Right renal cortex interstitium (tissue), 3 donors: ENCODE measurements at places on chromosomes 6 and 20. TPM values are rescaled to one million over a fixed set of nuclear protein-coding genes. Genes with fewer than 3 reads are reported as not detected.

GRCh38 chr6:108549741-108550140 lies 11.0 kb upstream of the FOXO3 start:
- no peak for DNase-seq

DNA sequence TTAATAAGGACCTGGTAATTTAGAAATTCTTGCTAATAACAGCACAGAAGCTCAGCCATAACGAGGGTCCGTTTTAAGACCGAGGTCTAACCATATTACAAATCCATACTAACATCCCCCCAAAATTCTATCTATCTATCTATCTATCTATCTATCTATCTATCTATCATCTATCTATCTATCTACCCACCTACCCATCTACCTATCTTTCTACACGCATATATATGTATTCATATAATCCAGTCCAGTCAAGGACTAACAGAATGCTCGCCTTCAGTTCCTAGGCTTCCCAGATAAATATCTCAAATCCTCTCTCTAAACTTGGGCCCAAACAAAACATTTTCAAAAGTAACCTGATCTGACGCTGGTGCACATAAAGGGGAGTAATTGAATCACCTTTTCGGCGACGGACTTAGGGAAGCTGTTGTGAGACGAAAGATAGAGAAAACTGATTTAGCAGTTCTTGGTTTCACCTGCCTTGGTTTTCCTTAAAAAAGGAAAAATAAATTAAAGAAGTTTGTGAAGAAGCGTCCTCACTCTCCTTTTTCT lies 14.5 kb downstream of the HMGN4 start:
- no peak for DNase-seq

DNA sequence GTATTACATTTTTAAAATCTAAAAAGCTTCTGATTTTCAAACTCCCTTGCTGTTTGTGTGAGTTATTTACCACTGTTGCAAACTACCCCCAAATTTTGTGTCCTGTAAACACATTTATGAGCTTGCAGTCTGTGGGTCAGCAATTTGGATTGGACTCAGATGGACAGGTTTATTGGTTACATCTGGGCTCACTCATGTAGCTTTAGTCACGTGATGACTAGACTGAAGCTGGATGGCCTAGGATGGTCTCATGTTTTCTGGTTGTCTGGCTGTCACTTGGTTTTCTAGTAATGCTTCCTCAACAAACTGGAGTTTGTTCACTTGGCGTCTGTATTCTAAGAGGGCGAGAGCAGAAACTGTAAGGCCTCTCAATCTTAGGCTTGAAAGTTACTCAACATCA lies 12.2 kb upstream of the C6orf58 start:
- peak; percentile 12 for DNase-seq

- no peak for DNase-seq
Measured at GRCh38 chr6:12473494-12473893, 183.3 kb downstream of the EDN1 start.

Gene ZNF318
- polyA plus RNA-seq, result 24.8 TPM

DNA sequence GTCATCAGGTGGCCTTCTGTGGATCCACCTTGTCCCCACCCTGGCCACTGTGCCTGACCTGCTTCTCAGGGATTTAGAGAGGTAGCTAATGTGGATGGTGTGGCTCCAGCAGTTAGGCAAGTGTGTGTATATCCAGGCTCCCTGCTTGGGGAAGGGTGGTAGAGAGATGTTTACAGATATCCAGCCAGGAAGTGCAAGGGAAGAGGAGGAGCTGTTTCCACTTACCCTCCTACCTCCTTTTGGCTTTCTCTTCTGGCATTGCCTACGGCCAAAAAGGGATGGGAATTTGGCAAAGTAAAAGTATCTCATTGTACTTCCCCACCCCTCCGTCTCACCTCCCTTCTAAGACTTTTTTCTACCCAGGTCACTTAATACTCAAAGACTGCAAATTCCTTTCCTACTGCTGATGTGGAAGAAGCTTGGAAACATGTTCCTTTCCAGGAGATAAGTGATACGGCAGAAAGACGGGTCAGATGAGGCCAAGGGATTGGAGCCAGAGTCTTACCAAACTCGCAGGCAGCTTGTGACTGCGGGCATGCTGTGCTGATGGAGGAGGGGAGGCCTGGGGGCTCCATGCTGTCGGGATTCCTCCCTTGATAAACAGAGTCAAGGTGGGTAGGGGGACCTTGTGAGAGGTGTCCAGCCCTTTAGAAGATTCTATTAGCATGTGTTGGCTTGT lies 253.4 kb downstream of the PRL start:
- no peak for DNase-seq

Gene CDSN
- not detected for polyA plus RNA-seq

- peak; percentile 58 for DNase-seq
Measured at GRCh38 chr6:56329271-56330050, 82.1 kb upstream of the COL21A1 start.
